Lung (tissue), 17 donors: ENCODE measurements at places on chromosomes 4 and X.

DNA sequence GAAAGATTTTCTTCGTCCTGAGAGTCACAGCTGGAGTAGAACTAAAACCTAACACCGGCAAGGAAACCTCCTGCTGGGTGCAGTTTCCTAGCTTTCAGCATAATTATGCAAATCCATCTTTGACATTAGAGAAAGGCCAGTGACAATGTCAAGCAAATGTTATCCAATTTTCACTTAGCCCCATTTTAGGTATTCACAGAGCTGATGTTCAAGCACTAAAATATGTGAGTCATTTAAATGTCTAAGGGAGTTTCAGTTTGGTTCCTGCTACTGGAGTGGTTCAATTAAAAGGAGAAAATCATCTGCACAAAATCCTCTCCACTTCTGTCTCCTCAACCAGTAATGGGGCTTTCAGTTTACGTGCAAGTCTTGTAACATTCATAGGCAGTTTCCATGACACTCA, 37.1 kb upstream of the AMOT start:
- H3K36me3 ChIP-seq, result no peaks in the 10 kb centered on the region

DNA sequence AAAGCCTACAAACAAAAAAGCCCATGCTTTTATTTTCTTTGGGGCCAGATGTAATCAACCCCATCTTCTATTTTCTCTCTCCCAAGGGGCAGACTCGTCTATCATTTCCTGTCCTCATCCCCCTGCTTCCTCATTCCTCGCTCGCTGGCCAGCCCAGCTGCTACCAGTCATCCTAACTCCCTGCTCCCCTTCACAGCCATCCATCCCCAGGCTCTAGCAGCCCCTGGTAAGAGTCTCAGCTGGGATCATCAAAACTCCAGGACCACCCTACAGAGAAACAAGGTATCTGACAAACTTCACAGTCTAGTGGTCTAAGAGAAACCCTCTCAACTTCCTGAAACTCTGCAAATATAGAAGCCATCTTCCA, 23.6 kb downstream of the SH3KBP1 start:
- no peak overlapping the region for H3K27ac ChIP-seq
- H3K27me3 ChIP-seq, result peaks cover 7% of the 10 kb centered on the region
- no peak overlapping the region for H3K4me3 ChIP-seq
- no peaks in the 10 kb centered on the region for H3K4me1 ChIP-seq
- no peaks in the 10 kb centered on the region for H3K36me3 ChIP-seq

GRCh38 chr4:83340692-83341343, 6.2 kb upstream of the HPSE start:
- H3K27me3 ChIP-seq, result peaks cover 2% of the 10 kb centered on the region
- DNase-seq, result no peak
- no peaks in the 10 kb centered on the region for H3K36me3 ChIP-seq
- no peaks in the 10 kb centered on the region for H3K4me1 ChIP-seq

GRCh38 chr4:122890147-122890795, 32.1 kb downstream of the NUDT6 start:
- no peak for DNase-seq
- H3K27ac ChIP-seq, result no peak overlapping the region
- no peaks in the 10 kb centered on the region for H3K27me3 ChIP-seq
- peaks cover 5% of the 10 kb centered on the region for H3K36me3 ChIP-seq

- DNase-seq, result no peak
- H3K27me3 ChIP-seq, result no peaks in the 10 kb centered on the region
- peaks cover 22% of the 10 kb centered on the region for H3K36me3 ChIP-seq
Observed at GRCh38 chr4:77021614-77022089, 54.1 kb downstream of the CCNI start.

DNA sequence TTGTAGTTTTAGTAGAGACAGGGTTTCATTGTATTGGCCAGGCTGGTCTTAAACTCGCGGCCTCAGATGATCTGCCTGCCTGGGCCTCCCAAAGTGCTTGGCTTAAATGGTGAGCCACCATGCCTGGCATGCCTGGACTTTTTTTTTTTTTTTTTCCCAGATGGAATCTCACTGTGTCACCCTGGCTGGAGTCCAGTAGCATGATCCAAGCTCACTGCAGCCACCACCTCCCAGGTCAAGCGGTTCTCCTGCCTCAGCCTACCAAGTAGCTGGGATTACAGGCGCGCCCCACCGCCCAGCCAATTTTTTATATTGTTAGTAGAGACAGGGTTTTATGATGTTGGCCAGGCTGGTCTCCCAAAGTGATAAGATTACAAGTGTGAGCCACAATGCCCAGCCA, 8.4 kb downstream of the UBE2K start:
- peak; percentile 60 for DNase-seq
- H3K27ac ChIP-seq, result peak overlapping the region; percentile 84
- H3K4me3 ChIP-seq, result no peak overlapping the region
- peaks cover 3% of the 10 kb centered on the region for H3K36me3 ChIP-seq

DNA sequence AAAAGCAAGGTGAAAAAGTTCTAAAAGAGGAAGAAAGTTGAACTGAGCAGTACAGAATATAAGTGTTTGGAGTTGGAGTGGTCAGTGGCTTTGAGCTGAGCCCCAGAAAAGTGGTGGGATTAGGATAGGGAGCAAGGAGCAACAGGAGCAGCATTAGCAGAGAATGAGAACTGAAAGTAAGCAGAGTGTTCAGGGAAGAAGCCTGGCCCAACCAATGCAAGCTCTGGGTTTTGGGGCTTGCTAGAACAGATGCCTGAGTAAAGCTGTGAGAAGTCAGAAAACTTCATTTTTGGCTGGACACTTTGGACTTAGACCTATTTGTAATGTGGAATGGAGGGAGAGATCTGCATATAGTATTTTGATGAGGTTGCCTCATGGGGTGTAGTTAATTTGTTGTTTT, 17.8 kb downstream of the JADE1 start:
- no peaks in the 10 kb centered on the region for H3K27me3 ChIP-seq
- H3K27ac ChIP-seq, result no peak overlapping the region
- peaks cover 28% of the 10 kb centered on the region for H3K4me1 ChIP-seq
- no peak for DNase-seq
- H3K36me3 ChIP-seq, result no peaks in the 10 kb centered on the region

- no peaks in the 10 kb centered on the region for H3K4me1 ChIP-seq
- H3K27ac ChIP-seq, result no peak overlapping the region
- H3K27me3 ChIP-seq, result no peaks in the 10 kb centered on the region
- H3K4me3 ChIP-seq, result no peak overlapping the region
Observed at GRCh38 chrX:55206162-55206941, 13.8 kb upstream of the PAGE5 start.

DNA sequence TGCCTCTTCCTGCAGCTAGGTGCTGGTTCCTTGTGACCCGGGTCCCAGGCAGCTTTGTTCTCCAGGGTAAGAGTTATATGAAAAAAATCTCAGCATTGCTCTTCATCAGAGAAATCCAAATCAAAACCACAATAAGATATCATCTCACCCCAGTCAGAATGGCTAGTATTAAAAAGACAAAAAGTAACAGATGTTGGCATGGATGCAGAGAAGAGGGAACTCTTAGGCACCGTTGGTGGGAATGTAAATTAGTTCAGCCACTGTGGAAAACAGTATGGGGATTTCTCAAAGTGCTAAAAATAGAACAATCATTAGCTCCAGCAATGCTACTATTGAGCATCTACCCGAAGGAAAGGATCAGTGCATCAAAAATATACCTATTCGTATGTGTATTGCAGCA, 61.5 kb downstream of the SORCS2 start:
- no peak for DNase-seq
- no peaks in the 10 kb centered on the region for H3K36me3 ChIP-seq
- no peak overlapping the region for H3K27ac ChIP-seq
- peaks cover 34% of the 10 kb centered on the region for H3K4me1 ChIP-seq
- no peak overlapping the region for H3K4me3 ChIP-seq

DNA sequence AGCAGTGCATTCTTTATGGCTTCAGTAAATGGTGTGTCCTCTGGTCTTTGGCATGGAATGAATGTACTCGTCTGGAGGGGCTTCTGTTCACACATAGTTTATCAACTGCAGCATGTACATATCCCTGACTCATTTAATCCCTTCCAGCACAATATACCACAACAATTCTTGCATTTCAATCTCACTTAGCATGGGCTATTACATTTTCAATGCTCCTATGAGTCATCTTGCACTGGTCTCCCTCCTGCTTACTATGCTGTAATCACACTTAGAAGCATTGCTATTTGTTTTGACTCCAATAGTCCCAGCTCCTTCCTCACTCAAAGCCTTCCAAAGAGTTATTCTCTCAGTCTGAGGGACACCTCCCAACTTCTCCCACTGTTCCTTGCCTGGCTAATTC, 180.9 kb upstream of the NUDT10 start:
- H3K27ac ChIP-seq, result no peak overlapping the region
- no peaks in the 10 kb centered on the region for H3K4me1 ChIP-seq
- no peaks in the 10 kb centered on the region for H3K36me3 ChIP-seq
- H3K4me3 ChIP-seq, result no peak overlapping the region
- DNase-seq, result no peak

DNA sequence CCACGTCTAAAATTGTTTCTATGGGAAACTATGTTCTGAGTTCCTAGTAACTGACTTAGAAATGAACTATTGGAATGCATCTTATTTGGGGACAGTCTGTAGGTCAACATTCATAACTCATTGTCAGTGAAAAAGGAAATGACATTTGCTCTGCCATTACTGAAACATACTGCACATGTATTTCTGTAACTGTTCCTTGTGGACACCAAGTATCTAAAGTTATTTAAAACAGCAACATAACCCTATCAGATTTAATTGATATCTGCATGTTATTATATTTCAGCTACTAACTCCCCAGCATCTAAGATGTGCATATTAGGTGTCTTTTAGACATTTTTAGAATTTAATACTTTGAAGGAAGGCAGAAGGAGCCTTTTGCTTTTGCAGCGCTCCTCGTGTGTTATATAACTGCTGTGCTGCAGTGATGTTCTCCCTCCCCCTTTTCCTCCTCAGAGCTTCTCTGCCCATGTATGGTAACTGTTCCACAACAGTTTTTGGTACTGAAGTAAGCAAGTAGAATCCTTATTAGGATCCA, 37.2 kb upstream of the TMEM131L start:
- no peaks in the 10 kb centered on the region for H3K36me3 ChIP-seq
- H3K4me3 ChIP-seq, result no peak overlapping the region
- no peaks in the 10 kb centered on the region for H3K27me3 ChIP-seq

- H3K36me3 ChIP-seq, result peaks cover 12% of the 10 kb centered on the region
- no peak overlapping the region for H3K4me3 ChIP-seq
- H3K4me1 ChIP-seq, result no peaks in the 10 kb centered on the region
Observed at GRCh38 chr4:77742054-77742453, 77.1 kb downstream of the CNOT6L start.

DNA sequence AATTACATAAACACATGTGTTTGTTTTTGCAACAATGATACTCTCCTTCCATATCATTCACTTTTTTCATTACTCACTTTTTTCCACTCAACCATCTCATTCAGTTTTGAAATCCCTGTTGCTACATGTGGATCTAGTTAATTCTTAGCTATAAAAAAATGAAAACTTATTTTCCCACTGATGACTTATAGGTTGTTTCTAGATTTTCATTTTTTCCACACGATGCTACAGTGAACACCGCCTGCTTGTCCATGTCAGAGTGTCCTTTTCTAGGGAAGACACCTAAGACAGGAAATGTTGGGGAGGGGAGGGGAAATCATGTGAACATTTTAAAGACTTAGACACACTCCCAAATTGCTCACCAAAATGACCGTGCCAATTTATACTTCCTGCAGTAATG, 70.2 kb downstream of the SUPT20HL2 start:
- no peaks in the 10 kb centered on the region for H3K36me3 ChIP-seq
- no peak overlapping the region for H3K4me3 ChIP-seq
- H3K27ac ChIP-seq, result no peak overlapping the region
- no peak for DNase-seq

GRCh38 chr4:138259271-138259670, 17.1 kb upstream of the SLC7A11 start:
- H3K27me3 ChIP-seq, result no peaks in the 10 kb centered on the region
- no peak overlapping the region for H3K4me3 ChIP-seq
- no peak overlapping the region for H3K27ac ChIP-seq

DNA sequence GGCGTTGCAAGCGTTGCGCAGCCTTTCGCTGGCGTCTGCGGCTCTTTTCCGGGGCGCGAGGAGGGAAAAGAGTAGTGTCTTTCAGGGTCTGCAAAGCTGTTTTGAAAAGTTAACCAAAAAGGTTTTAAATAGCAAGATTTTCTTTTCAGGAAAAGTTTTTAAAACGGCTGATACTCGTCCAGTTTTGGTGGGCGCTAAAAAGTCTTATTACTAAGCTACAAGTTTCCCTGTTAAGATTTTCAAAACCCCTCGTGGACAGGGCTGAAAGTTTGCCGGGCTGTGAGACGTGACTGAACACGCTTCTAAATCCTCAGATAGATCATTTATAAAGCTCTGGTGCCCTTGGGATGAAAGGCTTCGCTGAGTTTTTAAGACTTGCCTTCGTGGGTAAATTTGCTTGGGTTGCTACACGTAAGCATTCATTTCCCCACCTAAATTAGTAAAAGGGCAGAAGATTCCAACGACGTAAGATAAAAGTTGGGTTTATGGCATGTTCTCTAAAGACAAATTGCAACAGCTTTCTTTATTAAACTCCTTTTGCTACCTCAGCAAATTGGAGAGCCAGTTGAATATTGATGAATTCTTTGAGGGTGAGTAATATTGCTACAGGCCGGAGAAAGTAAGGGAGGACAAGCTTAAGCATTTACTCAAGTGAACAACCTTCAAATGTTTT, 91.5 kb downstream of the HPRT1 start:
- no peak overlapping the region for H3K27ac ChIP-seq
- peaks cover 7% of the 10 kb centered on the region for H3K27me3 ChIP-seq
- no peak for DNase-seq
- no peak overlapping the region for H3K4me3 ChIP-seq
- no peaks in the 10 kb centered on the region for H3K36me3 ChIP-seq
- H3K4me1 ChIP-seq, result no peaks in the 10 kb centered on the region

GRCh38 chr4:119087121-119087520, 48.5 kb upstream of the MYOZ2 start:
- H3K4me1 ChIP-seq, result peaks cover 4% of the 10 kb centered on the region
- no peak overlapping the region for H3K4me3 ChIP-seq
- DNase-seq, result no peak

DNA sequence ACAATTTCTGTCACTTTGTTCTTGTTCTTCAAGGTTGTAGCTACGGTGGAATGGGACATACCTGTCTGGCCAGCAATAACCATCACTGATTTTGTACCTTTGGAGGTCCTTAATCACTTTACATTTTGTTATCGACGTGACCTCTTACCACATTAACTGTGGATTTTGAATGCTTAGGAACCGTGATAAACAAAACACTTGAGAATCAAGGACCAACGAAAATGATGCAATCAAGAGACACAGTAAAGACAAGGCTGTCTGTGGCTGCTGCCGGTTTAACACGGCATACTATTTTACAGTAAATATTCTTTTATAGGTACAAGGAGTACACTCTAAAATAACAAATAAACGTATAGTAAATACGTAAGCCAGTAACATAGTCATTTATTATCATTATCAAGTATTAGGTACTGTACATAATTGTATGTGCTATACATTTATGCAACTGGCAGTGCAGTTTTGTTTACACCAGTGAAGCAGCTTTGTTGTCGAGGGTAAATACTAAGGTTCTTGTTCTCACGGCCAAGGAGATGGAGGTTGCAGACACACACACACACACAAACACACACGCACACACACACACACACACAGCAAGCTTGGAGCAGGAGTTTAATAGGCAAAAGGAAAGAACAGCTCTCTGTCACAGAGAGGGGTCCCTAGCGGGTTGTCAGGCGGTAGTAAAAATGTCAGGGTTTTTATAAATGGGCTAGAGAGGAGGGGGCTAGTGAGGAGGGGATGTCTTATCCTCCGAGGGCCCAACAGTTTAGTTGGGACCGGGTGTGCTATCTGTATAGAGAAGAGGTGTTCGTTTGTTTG, 194.7 kb upstream of the CXorf51B start:
- no peak overlapping the region for H3K4me3 ChIP-seq
- no peaks in the 10 kb centered on the region for H3K4me1 ChIP-seq
- no peak overlapping the region for H3K27ac ChIP-seq
- DNase-seq, result peak; percentile 18
- no peaks in the 10 kb centered on the region for H3K36me3 ChIP-seq

- no peaks in the 10 kb centered on the region for H3K36me3 ChIP-seq
- peaks cover 7% of the 10 kb centered on the region for H3K4me1 ChIP-seq
- H3K4me3 ChIP-seq, result no peak overlapping the region
- no peak overlapping the region for H3K27ac ChIP-seq
- no peaks in the 10 kb centered on the region for H3K27me3 ChIP-seq
Observed at GRCh38 chr4:138919094-138919936, 96.3 kb upstream of the NOCT start.
